ENCODE measurements at places on chromosomes 6 and 20. TPM values are rescaled to one million over a fixed set of nuclear protein-coding genes. Genes with fewer than 3 reads are reported as not detected.

GRCh38 chr6:131362070-131362469 lies 211.0 kb upstream of the ARG1 start:
- no peaks in the 10 kb centered on the region for H3K27me3 ChIP-seq
- DNase-seq: no peak
- no peak overlapping the region for H3K4me3 ChIP-seq
- H3K36me3 ChIP-seq: no peaks in the 10 kb centered on the region
- peaks cover 12% of the 10 kb centered on the region for H3K4me1 ChIP-seq

The ZC2HC1B gene
- total RNA-seq: not detected

The KCNK15 gene
- 0.36 TPM for total RNA-seq

The TREML1 gene
- not detected for total RNA-seq

The ADISSP gene
- total RNA-seq: 49.4 TPM

DNA sequence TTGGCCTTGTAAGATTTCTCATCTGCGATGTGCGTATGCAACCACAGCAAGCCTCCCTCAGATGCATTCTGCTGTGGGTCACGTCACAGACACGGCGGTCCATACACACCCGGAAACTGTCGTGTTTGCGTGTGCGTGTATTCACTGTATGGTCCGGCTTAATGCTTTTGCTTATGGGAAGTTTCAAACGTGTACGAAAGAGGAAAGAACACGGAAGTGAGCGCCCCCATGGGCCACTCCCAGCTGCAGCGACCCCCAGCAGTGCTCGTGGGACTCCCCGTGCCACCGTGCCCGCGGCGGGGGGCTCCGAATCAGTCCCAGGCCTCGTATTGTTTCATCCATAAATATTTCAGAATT lies 10.2 kb downstream of the DLL1 start:
- H3K4me3 ChIP-seq: no peak overlapping the region
- H3K27me3 ChIP-seq: peaks cover 11% of the 10 kb centered on the region
- H3K27ac ChIP-seq: no peak overlapping the region
- no peak for DNase-seq
- H3K36me3 ChIP-seq: no peaks in the 10 kb centered on the region

The ANKRD6 gene
- total RNA-seq: 33.0 TPM

The TCP11 gene
- total RNA-seq: not detected

The MATN4 gene
- not detected for total RNA-seq

GRCh38 chr6:11575408-11576033 lies 38.0 kb downstream of the TMEM170B start:
- no peaks in the 10 kb centered on the region for H3K27me3 ChIP-seq
- no peak overlapping the region for H3K4me3 ChIP-seq
- H3K27ac ChIP-seq: no peak overlapping the region
- DNase-seq: no peak
- no peaks in the 10 kb centered on the region for H3K36me3 ChIP-seq

- H3K36me3 ChIP-seq: peaks cover 9% of the 10 kb centered on the region
- no peaks in the 10 kb centered on the region for H3K4me1 ChIP-seq
- peaks cover 3% of the 10 kb centered on the region for H3K27me3 ChIP-seq
- H3K4me3 ChIP-seq: no peak overlapping the region
Measured at GRCh38 chr6:129089357-129089756, 206.4 kb downstream of the LAMA2 start.

DNA sequence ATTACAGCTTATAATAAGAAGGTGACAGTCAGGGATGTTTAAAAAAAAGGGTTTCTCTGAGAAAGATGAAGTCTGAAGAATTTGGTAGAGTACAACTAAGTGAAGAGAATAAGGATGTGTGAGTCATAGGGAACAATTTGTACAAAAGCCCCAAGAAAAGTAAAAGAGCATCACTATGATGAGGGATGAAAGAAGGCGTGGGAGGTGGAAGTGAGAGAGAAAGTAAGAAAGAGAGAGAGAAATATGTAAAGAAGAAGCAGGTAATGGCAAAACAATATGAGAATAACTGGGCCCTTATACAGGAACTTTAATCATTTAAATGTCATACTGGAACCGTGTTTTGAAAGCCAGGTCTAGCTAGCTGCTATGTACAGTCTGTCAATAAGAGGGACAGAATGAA lies 179.4 kb downstream of the ASCC3 start:
- no peak overlapping the region for H3K27ac ChIP-seq
- DNase-seq: no peak
- H3K4me3 ChIP-seq: no peak overlapping the region
- H3K4me1 ChIP-seq: peaks cover 4% of the 10 kb centered on the region

DNA sequence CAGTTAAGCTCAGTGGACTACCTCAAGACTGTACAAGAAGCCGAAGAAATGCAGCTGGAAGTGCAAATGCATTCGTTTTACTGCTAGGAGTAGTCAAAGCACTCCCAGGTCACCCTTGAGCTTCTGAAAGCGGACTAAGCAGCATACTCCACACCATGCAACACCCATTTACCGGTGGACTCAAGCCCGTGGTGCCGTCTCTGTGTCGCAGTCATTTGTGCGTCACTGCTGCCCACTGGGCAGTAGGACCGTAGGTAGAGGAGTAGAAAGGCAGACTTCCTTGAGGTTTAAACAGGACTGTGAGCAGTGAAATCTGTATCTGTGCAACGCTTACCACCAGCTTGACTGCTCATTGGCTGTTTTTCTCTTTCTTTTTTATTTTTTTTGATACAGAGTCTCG lies 89.0 kb upstream of the FAM8A1 start:
- H3K4me1 ChIP-seq: no peaks in the 10 kb centered on the region
- no peak for DNase-seq
- no peaks in the 10 kb centered on the region for H3K27me3 ChIP-seq
- no peak overlapping the region for H3K4me3 ChIP-seq
- H3K36me3 ChIP-seq: peaks cover 13% of the 10 kb centered on the region
- no peak overlapping the region for H3K27ac ChIP-seq

The CASS4 gene
- 0.38 TPM for total RNA-seq

GRCh38 chr20:40606237-40606636 lies 82.8 kb downstream of the MAFB start:
- H3K27ac ChIP-seq: no peak overlapping the region
- DNase-seq: no peak
- peaks cover under 1% of the 10 kb centered on the region for H3K4me1 ChIP-seq
- H3K4me3 ChIP-seq: no peak overlapping the region
- H3K36me3 ChIP-seq: no peaks in the 10 kb centered on the region

- no peaks in the 10 kb centered on the region for H3K36me3 ChIP-seq
- DNase-seq: no peak
- H3K4me3 ChIP-seq: peak overlapping the region; percentile 0
- peak overlapping the region; percentile 35 for H3K27ac ChIP-seq
- H3K4me1 ChIP-seq: peaks cover 13% of the 10 kb centered on the region
Measured at GRCh38 chr6:144248476-144249301, 36.4 kb upstream of the UTRN start.

- DNase-seq: no peak
- H3K27me3 ChIP-seq: peaks cover 3% of the 10 kb centered on the region
- peak overlapping the region; percentile 46 for H3K4me3 ChIP-seq
- H3K27ac ChIP-seq: peak overlapping the region; percentile 12
Measured at GRCh38 chr20:17895641-17896171, 72.9 kb downstream of the SNX5 start.

DNA sequence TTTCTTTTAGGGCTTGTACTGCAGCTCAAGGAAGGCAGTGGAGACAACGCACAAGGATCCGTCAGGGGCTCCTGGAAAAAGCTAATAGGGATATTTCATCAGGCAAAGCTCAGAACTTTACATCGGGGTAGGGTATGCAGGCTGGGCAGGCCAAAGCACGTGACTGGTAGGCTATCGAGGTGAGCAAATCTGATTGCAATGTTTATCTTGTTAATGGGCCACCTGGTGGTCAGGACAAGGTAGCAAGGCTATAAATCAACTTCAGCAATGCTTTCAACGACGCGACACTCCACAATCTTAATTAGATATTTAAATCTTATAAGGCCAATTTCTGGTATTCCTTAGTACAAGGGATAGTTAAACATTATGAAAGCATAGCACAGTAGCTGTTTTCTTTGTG lies 1302.8 kb upstream of the EYS start:
- no peak overlapping the region for H3K27ac ChIP-seq
- no peak for DNase-seq
- no peaks in the 10 kb centered on the region for H3K4me1 ChIP-seq
- no peak overlapping the region for H3K4me3 ChIP-seq
- no peaks in the 10 kb centered on the region for H3K27me3 ChIP-seq

Data from type B pancreatic cell (in vitro differentiated cells).